ENCODE measurements at places on chromosomes 7 and 10. TPM values are rescaled to one million over a fixed set of nuclear protein-coding genes. Genes with fewer than 3 reads are reported as not detected.

Gene NUTM2B
- total RNA-seq: 1.6 TPM

Gene TMEM243
- 30.4 TPM for total RNA-seq

Gene LIPK
- not detected for total RNA-seq

Gene GNG11
- total RNA-seq: 1.9 TPM

Gene ZNF775
- total RNA-seq: 10.2 TPM

Gene FGFR2
- total RNA-seq: not detected

Gene OPN1SW
- not detected for total RNA-seq

Gene ODAD2
- 1.1 TPM for total RNA-seq

Gene UPK3BL2
- 4.0 TPM for total RNA-seq

Gene PCBD1
- 40.4 TPM for total RNA-seq

Gene OR2A7
- total RNA-seq: 2.7 TPM

Gene CYP2C19
- total RNA-seq: not detected

Gene WNT8B
- total RNA-seq: not detected

Gene WNT2
- total RNA-seq: not detected

Gene SCD
- 21.3 TPM for total RNA-seq

Gene NPFFR1
- total RNA-seq: under 0.01 TPM

Gene NUTM2D
- 7.0 TPM for total RNA-seq

Gene H2AZ2
- 232 TPM for total RNA-seq

Gene GRM3
- total RNA-seq: not detected

Gene RTKN2
- 0.27 TPM for total RNA-seq

Gene SMKR1
- total RNA-seq: 1.3 TPM

Gene LDB3
- total RNA-seq: not detected

Gene TSPAN33
- total RNA-seq: 41.7 TPM

Gene ZMIZ2
- 31.2 TPM for total RNA-seq

Gene ACTA2
- total RNA-seq: 11.3 TPM
